ENCODE measurements at places on chromosomes 3 and 15.

GRCh38 chr15:41922353-41922752 lies 28.5 kb upstream of the SPTBN5 start:
- no peak for DNase-seq

DNA sequence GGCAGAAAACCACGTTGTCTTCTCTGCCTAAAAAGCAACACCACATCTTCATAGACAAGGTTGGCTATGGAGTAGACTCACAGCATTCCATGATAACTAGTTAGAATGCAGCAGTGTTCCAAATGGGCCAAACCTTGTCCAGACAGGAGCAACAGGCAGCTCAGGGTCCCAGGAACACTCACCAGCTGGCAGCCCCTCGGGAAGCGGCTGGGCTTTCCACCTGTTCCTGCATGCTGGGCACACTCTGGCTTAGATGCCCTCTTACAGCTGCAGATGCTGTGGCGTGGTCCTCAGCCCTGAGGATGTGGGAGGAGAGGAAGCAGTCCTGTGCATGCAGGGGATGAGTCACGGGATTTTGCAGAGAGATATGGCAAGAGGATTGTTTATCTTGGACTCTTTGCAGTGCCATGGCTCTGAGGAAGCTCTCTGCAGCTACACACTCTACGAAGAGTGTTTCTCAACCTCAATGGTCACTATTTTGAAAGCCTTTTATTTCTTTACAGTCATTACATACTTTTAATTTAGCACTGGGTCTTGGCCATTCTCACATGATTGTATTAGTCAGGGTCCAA lies 11.3 kb downstream of the NRROS start:
- DNase-seq, result no peak

GRCh38 chr3:149599236-149599635 lies 58.6 kb downstream of the WWTR1 start:
- DNase-seq, result no peak

DNA sequence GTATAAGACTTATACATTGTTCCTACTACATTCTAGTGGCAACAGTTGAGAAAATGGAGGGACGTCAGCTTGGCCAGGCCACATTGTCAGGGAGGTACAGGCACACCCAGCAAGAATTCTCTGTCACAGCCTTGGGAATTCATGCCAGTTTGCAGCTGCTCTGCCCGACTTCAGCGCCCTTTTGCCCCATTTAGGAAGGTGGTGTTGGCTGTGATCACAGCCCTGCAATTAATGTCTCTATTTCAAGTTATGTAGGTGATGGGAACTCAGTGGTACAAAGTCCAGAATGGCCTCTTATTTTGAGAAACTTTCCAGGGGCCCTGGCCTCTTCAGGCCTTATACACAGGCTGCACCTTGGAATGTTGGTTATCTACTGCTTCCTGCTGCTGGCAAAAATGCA lies 26.7 kb downstream of the AMOTL2 start:
- no peak for DNase-seq

All from CD8-positive, alpha-beta T cell (primary cell).